Coronary artery (tissue), 2 donors: ENCODE measurements at places on chromosomes 1 and 21.

- no peak for DNase-seq
These were observed 122.3 kb upstream of the TMPRSS2 start for GRCh38 chr21:41630249-41630648.

DNA sequence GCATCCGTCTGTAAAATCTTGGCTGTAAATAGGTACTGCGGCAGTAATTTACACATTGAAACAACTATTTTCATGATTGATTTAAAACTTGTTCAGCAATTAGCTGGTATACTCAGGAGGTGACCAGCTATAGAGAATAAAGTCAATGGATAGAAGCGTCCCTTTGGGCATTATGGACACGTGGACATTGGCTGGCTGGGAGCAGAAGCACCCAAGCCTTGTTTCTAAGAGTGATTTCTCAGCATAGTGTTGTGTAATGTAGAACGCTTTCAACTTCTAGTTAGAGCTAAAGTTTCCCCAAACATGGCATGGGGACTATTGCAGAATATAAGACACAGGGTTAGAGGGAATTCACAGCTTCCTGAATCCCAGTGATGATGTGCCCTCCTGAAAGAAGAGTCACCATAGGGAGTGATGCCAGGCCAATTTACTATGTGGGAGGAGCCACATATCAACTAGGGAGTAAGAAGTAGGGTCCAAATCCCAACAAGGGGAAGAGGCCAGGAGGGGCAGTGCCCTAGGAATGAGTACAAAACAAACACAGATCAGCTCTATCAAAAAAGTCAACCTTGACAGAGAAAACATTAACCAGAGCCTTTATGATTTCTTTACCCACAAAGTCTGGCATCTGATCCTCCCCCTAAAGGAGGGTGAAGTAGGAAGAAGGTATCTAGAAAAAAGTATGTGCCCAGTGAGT lies 92.7 kb downstream of the SUSD4 start:
- DNase-seq = peak; percentile 1

DNA sequence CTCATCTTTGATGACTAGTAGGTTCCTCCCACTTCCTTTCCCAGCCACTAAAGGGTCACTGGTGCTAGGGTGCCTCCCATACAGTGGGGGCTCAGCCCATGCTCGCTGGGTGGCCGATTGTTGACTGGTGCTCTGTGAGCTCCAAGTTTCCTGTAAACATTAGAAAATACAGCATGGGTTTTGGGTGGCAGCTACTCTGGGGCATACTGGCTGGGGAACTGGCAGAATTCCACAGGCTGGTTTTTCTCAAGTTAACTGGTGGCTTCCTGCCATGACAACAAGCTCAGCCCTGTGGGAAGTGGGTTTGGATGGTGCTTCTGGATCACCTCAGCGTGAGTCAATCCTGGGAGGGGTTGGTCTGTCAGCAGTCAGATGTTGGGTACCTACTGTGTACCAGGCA lies 28.7 kb upstream of the CRNN start:
- DNase-seq = no peak

DNA sequence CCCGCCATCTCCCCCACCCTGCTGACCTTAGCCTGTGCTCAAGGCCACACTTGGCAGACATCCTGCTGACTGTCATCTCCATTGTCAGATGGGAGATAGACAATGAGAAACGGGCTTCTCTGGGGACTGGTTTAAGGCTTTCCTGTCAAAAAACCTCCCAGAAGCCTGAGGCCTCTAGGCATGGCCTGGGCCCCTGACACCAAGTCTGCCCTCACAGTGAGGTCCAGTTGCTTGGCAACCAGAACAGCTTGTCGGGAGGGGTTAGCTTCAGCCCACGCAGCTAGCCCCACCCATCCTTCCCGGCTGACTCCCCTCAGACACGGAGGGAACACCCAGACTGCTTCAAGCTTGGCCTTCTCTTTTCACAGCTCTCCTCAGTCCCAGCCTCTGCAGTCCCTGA lies 11.0 kb downstream of the PLEKHA6 start:
- peak; percentile 82 for DNase-seq

- no peak for DNase-seq
These were observed 682.6 kb downstream of the RWDD3 start for GRCh38 chr1:95916616-95917015.

GRCh38 chr1:182651339-182651724 lies 33.1 kb downstream of the RGS8 start:
- DNase-seq = no peak

- no peak for DNase-seq
These were observed 204.0 kb upstream of the C21orf91 start for GRCh38 chr21:18023157-18023556.

DNA sequence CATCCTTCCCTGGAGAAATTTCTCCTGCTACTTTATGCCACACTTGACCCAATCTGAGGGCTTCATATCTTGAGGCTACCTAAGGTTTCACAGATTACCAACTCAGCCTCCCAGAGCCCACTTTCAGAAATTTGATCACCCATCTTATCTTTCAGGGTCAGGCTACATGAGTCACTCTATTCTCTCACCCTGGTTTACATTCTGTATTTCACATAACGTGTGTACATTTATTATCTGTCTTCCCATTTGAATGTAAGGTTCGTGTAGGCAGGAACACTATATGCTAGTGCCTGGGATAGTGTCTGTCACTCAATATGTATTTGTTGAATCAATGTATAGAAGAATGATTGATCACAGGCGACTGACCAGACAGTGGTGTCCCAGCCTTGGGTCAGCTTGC lies 124.8 kb downstream of the UBE2U start:
- DNase-seq = no peak

GRCh38 chr1:246293366-246294121 lies 213.5 kb downstream of the SMYD3 start:
- no peak for DNase-seq

DNA sequence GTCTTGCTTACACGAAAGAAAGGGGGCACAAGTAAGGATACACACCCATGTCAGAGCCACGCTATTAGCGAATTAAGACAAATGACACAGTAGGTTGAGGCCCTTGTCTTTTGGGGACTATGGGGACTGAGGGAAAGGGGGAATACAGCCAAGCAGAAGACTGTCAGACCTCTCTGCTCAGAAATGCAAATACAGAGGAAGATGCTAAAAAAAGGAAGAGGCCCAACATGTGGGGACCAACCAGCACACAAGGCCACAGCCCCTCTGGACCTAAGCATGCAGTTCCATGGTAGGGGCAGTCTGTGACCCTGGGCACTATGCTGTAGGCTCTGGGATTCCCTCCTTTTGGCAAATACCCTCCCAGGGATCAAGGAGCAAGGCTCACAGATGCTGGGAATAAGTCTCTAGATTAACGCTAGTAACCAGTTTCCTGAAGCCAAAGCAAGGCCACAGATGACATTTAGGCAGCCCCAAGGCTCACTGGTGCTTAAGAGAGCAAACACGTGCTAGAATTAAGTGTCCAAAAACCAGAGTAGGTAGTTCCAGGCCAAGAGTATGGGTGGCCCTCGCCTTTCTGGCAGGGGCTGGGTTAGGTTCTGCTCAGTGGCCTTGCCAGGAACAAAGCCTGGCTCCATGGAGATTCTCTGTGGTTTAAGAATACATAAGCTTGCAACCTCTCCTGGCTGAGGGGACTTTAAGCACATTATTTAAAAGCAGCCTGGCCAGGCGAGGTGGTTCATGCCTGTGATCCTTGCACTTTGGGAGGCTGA lies 38.2 kb downstream of the RABIF start:
- no peak for DNase-seq

- DNase-seq = no peak
These were observed 133.4 kb downstream of the SYT2 start for GRCh38 chr1:202576816-202577215.

DNA sequence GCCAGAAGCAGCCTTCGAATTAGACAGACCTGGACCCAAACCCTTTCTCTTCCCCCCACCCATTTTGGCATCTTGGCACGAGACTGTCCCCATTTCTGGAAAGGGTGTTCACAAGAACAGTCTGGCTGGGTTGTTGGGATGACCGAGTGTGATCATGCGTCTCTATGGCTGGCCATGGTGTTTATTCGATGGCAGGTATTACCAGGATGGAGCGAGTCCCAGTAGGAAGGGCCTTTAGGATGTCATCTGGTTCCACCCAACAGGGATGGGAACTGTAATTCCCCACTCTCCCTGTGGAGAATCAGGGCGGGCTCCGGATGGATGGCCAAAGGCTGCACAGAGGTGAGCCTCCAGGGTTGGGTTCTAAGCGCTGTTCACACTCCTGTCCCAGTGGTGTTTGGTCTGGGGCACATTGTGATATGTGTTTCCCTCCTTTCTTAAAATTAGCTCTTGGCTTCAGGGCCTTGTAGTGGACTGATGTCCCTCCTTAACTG lies 33.4 kb upstream of the ATP5PO start:
- no peak for DNase-seq

GRCh38 chr1:77350012-77350770 lies 68.4 kb downstream of the AK5 start:
- DNase-seq = no peak

DNA sequence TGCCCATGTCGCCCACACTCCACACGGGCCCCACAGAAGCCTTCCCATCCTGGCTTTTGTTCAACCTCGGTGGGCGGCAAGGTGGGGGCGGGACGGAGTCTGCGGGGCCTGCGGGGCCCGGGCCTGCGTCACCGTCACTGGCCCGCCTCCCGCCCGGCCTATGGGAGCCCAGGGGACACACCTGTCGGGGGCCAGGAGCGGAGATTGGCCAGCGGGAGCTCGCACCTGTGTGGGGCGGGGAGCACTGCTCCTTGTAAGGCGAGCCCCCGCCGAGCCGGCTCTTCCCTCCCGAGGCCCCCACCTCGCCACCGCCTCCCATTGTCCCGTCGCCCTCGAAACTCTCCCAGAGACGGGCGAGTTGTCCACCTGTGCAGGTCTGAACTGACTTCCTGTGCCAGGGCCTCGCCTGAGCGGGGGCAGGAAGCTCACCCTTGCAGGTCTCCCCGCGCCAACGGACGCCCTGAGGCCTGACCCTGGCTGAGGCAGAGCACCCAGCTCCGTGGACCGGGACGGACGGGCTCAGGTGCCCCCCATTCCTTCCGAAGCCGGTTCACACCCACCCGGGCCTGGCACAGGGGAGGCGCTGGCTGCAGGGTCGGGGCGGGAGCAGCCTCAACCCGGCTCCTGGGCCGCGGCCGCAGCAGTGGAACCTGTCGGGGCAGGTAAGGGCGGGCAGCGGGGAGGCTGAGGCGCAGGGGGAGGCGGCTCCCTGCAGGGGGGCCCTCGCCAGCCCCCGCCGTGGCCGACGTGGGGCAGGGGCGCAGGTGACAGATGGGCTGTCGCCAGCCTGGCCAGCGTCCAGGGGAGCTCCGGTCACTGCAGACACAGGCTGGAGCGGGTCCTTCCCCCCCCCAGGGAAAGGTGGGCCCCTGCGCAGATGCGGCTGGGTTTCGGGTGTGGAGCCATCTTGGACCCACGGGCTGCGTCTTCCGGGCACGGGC lies 10.8 kb upstream of the TTLL10 start:
- DNase-seq = no peak

DNA sequence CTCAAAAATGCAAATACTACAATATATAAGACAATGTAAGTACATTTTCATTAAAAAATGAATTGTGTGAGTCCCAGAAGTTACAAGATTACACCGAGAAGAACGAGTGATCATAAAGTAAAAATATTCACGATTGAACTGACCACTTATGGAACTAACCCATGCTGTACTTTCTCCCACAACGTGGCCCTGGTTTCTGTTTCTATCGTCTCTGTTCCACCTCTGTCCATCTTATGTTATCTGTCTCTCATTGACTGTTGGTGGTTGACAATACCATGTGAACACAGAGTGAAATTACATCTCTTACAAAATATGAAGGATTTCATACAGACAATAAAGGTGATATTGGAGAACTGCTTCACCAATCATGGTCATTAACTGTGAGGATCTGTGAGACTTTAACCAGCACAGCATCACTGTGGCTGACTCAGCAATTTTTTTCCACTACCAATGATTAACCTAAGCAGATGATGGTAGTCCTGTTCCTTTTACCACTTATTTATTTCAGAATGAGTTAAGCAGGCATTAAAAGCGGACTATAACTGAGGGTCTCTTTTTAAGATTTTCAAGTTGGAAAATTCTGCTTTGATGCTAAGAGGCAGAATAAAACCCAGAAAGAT lies 165.1 kb downstream of the TGFB2 start:
- DNase-seq = no peak

DNA sequence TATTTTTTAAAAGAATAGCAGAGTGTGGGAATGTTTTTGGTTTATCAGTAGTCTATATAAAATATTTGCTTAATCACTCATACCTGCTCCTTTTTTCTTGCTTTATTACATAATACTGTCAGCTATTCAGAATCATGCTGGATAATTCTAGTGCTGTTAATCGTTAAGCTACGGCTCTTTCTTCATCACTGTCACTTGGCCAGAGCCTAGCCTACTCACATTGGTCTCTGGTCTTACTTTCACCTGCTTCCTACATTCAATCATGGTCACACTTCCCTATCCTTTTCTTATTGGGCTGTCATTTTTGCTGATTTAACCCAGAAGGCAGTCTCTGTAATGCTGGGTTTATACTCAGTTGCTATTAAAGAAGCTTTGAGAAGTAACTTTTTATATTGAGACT lies 2.5 kb downstream of the KLHL20 start:
- no peak for DNase-seq

- no peak for DNase-seq
These were observed 378.7 kb downstream of the USH2A start for GRCh38 chr1:216044538-216044937.

DNA sequence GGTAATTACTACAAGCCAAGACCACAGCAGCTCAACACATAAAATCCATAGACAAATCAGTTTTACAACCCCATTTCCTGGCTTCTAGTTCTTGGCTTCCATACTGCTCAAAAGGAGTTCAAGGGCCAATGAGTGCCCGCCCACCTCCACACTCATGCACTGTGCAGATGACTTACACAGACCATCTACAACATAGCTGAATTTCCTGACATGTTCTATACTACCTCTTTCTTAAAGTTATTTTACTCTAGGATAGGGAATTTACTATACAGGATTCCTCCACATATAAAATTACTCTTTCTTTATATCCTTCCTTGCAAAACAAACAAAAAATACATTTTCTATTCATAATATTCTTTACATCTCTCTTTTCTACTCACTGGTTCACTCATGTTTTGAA lies 14.6 kb downstream of the BACE2 start:
- no peak for DNase-seq
